Activated CD4-positive, alpha-beta T cell treated with anti-CD3 and anti-CD28 coated beads for 36 hours (primary cell): ENCODE measurements at places on chromosomes 16 and 17. TPM values are rescaled to one million over a fixed set of nuclear protein-coding genes. Genes with fewer than 3 reads are reported as not detected.

- H3K4me1 ChIP-seq, result peaks cover 56% of the 10 kb centered on the region
- H3K27me3 ChIP-seq, result no peaks in the 10 kb centered on the region
- H3K4me3 ChIP-seq, result no peak overlapping the region
- peaks cover 64% of the 10 kb centered on the region for H3K36me3 ChIP-seq
- peak overlapping the region; percentile 37 for H3K27ac ChIP-seq
Observed at GRCh38 chr16:19700319-19700781, 17.7 kb downstream of the KNOP1 start.

- no peak overlapping the region for H3K27ac ChIP-seq
- H3K27me3 ChIP-seq, result peaks cover 12% of the 10 kb centered on the region
- H3K36me3 ChIP-seq, result no peaks in the 10 kb centered on the region
- DNase-seq, result no peak
Observed at GRCh38 chr17:28282596-28282995, 36.4 kb upstream of the TMEM97 start.

GRCh38 chr16:11667824-11668622, at the start of gene SNN:
SNN (plus strand) TSS chr16:11668455; CDS start chr16:11676060, 7,605 bp downstream.
- H3K27me3 ChIP-seq, result no peaks in the 10 kb centered on the region
- peak; percentile 93 for DNase-seq
- H3K27ac ChIP-seq, result no peak within 1 kb of the TSS
- H3K36me3 ChIP-seq, result no peaks in the 10 kb centered on the region

DNA sequence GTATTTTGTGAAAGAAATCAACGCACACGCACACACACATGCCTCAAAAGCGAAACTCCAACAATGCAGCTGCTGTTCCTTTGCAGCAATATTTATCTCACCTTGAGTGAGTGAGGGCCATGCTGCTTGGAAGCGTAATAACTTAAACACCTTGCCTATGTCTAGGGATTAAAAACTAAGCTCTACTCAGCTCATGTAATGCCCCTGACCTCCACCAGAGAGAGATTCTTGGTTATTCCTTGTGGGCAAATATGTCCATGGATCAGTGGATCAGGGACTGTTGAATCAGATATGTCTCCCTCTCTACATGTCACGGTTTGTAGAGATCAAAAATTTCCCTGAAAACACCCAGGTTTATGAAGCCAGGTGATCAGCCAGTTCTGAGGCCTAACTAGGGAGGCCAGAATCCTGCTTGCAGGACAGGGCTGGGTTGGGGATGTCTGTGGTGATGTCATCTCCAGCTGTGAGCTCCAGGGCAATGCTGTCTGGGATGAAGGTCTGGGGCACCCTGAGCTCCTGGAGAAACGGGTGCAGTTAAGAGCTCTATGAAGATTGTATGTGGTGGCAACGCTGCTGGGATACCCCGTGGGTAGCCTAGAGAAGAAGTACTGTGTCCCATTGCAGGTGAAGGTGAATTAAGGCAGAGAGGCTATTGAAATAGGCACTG, 149.4 kb downstream of the KCNJ12 start:
- no peaks in the 10 kb centered on the region for H3K36me3 ChIP-seq
- no peaks in the 10 kb centered on the region for H3K4me1 ChIP-seq
- no peak overlapping the region for H3K4me3 ChIP-seq
- no peak for DNase-seq
- H3K27me3 ChIP-seq, result peaks cover 6% of the 10 kb centered on the region

DNA sequence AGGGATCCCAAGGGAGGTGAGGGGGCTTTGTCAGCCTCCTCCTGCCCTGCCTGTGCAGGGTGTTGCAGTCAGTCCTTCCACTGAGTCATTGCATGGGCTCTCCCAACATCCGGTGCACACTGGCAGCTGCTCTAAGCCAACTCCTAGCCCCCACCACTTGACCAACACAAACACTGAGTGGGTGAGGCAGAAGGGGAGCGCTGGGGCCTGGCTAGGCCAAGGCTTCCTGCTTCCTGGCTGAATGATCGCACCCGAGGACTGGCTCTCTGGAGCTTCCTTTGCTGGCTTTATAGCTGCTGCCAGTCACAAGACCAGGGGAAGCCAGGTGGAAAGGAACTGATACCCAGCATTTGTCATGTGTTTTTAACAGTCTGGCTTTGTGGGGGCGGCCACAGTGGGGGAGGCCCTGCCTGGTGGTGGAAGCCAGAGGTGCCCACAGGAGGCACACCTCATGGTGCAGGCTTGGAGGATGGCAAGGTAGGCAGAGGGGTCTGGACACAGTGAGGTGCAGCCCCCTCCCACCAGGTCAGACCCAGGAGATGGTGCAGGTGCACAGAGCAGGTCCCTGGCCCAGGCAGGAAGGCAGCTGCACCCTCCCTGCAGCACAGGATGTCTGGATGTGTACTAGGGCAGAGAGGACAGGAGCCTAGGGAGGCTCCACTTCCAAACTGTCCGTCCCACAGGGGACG, 6.8 kb downstream of the MPG start:
- DNase-seq, result peak; percentile 85
- peaks cover 31% of the 10 kb centered on the region for H3K4me1 ChIP-seq
- no peaks in the 10 kb centered on the region for H3K27me3 ChIP-seq
- peak overlapping the region; percentile 87 for H3K27ac ChIP-seq

DNA sequence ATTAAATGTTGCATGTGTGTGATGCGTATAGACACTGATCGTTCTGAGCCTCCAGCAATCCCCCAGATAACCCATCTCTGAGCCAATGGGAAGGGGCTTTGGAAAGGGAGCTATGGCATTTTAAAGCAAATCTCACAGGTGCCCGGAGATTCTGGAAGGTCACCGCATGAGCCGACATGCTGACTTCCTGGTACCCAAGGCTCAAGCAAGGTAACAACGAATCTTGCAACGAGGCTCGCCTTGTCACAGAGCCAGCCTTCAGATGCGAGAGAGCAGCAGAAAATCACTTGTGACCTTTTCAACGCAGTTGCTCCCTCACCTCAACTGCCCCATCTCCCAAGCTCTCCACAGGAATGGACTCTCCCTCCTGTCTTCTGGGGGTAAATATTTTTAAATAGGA, 154.8 kb upstream of the CDH5 start:
- H3K27me3 ChIP-seq, result peaks cover 7% of the 10 kb centered on the region
- no peak overlapping the region for H3K27ac ChIP-seq
- DNase-seq, result no peak
- no peaks in the 10 kb centered on the region for H3K4me1 ChIP-seq

DNA sequence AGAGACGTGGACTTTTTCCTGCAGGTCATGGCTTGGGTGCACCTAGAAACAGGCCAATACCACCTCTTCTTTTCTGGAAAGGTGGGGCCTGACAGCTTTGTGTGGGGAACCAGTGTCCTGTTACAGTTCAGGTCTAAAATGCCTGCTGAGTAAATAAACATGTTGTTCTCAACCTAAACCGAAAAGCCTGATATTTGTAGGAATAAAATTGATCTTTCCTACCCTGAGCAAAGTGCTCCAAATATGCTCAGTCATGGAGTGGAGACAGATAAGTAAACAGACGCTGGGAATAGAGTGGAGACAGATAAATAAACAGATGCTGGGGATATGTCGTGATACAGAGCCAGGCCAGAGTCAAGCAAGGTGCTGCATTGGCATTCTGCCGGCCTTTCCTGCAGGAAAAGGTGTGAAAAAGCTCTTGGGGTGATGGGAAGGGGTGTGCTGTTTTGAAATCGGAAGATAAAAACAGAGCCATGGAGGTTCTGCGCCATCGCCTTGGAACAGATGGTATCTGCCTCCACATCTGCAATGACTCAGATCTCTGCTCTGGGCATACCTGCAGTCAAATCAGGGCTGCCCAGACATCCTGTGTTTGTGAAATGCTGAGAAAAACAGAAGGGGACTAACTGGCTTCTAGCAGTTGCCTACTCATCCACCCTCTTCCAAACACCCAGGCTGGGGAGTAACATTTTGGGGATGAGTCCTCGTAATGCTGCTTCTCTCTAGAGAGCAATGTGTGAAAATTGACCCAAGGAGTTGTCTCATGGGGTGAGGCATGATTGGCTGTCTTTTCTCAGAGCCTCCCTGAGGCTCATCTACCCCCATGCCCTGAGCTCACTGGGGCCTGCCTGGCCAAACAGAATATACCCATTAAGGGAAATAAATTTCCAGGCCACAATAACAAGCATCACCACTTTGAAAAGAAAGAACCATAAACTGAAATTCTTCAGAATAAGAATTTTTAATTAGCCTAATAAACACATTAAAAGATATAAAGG, 16.8 kb upstream of the TRPV2 start:
- peak; percentile 58 for DNase-seq
- H3K36me3 ChIP-seq, result no peaks in the 10 kb centered on the region
- peaks cover 8% of the 10 kb centered on the region for H3K4me1 ChIP-seq
- peak overlapping the region; percentile 2 for H3K27ac ChIP-seq
- no peak overlapping the region for H3K4me3 ChIP-seq
- no peaks in the 10 kb centered on the region for H3K27me3 ChIP-seq

GRCh38 chr16:24114876-24115275, 141.3 kb upstream of the CACNG3 start:
- no peaks in the 10 kb centered on the region for H3K27me3 ChIP-seq
- no peaks in the 10 kb centered on the region for H3K4me1 ChIP-seq
- H3K4me3 ChIP-seq, result no peak overlapping the region
- H3K36me3 ChIP-seq, result peaks cover 24% of the 10 kb centered on the region

GRCh38 chr17:27494192-27495091, 38.2 kb downstream of the KSR1 start:
- no peak overlapping the region for H3K27ac ChIP-seq
- H3K4me1 ChIP-seq, result peaks cover 27% of the 10 kb centered on the region
- H3K36me3 ChIP-seq, result peaks cover 24% of the 10 kb centered on the region

GRCh38 chr16:49969091-49970030, 55.7 kb upstream of the CNEP1R1 start:
- H3K36me3 ChIP-seq, result no peaks in the 10 kb centered on the region
- DNase-seq, result no peak
- H3K27me3 ChIP-seq, result peaks cover 16% of the 10 kb centered on the region
- no peak overlapping the region for H3K27ac ChIP-seq
- no peak overlapping the region for H3K4me3 ChIP-seq

DNA sequence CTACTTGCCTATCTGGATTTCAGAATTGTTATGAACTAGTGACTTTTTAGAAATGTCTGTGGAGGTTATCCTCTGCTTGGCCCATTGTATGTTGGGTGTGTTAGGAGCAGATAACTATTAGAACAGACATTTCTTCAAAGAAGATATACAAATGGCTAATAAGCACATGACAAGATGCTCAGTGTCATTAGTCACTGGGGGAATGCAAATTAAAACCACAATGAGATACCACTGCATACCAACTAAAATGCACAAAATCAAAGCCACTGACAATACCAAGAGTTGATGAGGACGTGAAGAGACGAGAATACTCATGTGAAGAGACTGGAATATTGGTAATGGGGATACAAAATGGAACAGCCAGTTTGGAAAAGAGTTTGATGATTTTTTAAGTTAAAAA, 39.2 kb downstream of the CEP112 start:
- peaks cover 9% of the 10 kb centered on the region for H3K4me1 ChIP-seq
- DNase-seq, result no peak
- no peak overlapping the region for H3K27ac ChIP-seq
- peaks cover 2% of the 10 kb centered on the region for H3K27me3 ChIP-seq
- H3K4me3 ChIP-seq, result no peak overlapping the region

GRCh38 chr16:30551781-30552180, 6.4 kb downstream of the ZNF764 start:
- peak; percentile 75 for DNase-seq
- no peaks in the 10 kb centered on the region for H3K27me3 ChIP-seq
- peak overlapping the region; percentile 59 for H3K4me3 ChIP-seq
- H3K4me1 ChIP-seq, result peaks cover 58% of the 10 kb centered on the region
- peaks cover 33% of the 10 kb centered on the region for H3K36me3 ChIP-seq
- peak overlapping the region; percentile 91 for H3K27ac ChIP-seq

DNA sequence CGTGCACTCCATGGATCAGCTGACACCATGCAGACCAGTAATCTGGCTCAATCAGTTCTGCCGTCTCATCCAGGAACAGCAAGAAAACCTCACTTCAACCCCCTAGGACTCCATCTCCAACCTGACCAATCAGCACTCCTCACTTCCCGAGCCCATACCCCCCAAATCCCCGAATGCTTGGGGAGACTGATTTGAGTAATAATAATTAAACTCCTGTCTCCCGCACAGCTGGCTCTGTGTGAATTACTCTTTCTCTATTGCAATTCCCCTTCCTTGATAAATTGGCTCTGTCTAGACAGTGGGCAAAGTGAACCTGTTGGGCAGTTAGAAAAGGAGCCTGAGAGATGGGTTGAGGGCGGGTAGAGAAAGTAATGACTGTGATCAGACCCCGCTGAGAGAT, 320.0 kb downstream of the HAPSTR1 start:
- no peak for DNase-seq
- no peak overlapping the region for H3K4me3 ChIP-seq
- no peak overlapping the region for H3K27ac ChIP-seq
- no peaks in the 10 kb centered on the region for H3K4me1 ChIP-seq

- peaks cover 9% of the 10 kb centered on the region for H3K27me3 ChIP-seq
- no peak overlapping the region for H3K27ac ChIP-seq
- no peak overlapping the region for H3K4me3 ChIP-seq
- H3K36me3 ChIP-seq, result no peaks in the 10 kb centered on the region
- no peaks in the 10 kb centered on the region for H3K4me1 ChIP-seq
Observed at GRCh38 chr17:51768706-51769105, 389.8 kb downstream of the CA10 start.

DNA sequence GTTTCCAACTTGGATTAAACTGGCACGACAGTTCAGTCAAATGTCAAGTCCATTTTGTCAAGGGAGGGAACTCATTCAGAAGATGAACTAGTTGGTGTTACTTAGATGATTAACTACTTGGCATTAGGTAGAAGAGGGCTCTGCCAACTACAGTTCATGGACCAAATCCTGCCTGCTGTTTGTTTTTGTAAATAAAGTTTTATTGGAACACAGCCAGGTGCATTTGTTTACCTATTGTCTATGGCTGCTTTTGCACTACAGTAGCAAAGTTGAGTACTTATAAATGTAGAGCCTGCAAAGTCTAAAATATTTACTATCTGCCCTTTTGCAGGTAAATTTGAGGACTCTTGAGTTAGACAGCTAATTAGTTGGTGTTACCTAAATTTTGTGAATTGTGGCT, 410.0 kb downstream of the MAF start:
- peaks cover 3% of the 10 kb centered on the region for H3K27me3 ChIP-seq
- no peak overlapping the region for H3K4me3 ChIP-seq
- H3K36me3 ChIP-seq, result no peaks in the 10 kb centered on the region
- no peaks in the 10 kb centered on the region for H3K4me1 ChIP-seq

NPIPB9 gene
- 0.91 TPM for total RNA-seq

SLC46A1 gene
- 3.0 TPM for total RNA-seq

KRT17 gene
- not detected for total RNA-seq

ZNF205 gene
- 0.21 TPM for total RNA-seq

ELMO3 gene
- total RNA-seq, result 4.6 TPM

GH2 gene
- not detected for total RNA-seq

CACNG5 gene
- not detected for total RNA-seq

IRX3 gene
- not detected for total RNA-seq
